ENCODE measurements at places on chromosomes 4 and X.

DNA sequence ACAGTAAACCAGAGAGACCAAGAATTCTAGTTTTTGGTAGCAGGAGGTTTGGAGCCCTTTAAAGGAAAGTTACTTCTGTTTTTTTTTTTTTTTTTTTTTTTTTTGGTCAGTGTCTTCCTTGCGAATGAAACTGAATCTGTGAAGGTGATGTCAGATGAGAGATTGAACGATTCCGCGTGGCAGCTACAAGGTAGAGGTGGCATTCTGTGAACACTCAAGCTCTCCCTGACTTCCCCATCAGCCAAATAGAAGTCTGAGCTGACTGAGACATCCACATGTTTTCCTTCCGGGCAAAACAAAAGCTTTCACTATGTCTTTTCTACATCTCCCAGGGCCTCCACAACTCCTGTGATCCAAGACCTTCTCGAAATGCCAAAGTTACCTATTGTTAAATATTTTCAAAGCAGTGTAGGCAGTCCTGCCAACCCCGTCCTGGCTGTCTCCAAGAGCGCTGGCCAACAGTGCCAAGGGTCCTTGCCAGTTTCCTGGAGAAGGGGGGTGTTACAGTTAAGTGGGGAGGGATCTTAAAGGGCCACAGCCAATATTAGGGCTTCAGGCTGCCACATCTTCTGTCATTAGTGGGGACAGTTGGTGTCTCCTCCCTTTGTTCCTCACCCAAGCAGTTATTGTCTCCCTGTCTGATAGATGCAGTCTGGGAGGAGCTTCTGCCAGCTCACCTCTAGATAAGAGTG lies 102.9 kb upstream of the SLC34A2 start:
- no peak for DNase-seq

- DNase-seq, result no peak
These were observed 10.5 kb downstream of the TBC1D14 start for GRCh38 chr4:6920171-6920570.

DNA sequence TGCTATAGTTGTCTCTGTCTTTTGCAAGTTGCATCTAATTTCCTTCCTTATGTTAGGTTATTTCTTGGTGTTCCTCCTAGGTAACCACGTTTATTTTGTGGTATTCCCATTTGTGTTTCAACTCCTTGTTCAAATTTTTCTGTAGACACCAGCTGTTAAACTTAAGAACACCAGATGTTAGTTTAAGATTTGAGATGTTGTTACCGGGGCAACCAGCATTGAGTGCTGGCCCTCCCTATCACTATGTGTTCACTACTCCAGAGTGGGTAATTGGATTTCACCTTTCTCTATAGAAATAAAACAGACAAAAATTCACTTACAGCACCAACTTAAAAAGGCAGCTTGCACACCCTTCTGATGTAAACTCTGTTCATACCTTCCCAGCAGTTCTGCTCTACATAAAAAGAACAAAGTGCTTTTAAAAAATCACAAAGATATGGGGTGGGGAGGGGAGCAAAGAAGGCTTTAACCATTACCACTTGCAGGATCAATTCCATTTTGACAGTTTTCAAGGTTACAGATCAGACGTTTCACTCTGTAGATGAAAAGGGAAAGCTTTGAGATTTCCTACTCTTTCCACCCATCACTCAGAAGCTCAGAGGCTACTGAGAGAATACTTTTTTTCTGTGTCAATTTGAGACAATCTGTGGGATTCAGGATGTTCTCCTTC lies 82.9 kb downstream of the DKK2 start:
- DNase-seq, result no peak

DNA sequence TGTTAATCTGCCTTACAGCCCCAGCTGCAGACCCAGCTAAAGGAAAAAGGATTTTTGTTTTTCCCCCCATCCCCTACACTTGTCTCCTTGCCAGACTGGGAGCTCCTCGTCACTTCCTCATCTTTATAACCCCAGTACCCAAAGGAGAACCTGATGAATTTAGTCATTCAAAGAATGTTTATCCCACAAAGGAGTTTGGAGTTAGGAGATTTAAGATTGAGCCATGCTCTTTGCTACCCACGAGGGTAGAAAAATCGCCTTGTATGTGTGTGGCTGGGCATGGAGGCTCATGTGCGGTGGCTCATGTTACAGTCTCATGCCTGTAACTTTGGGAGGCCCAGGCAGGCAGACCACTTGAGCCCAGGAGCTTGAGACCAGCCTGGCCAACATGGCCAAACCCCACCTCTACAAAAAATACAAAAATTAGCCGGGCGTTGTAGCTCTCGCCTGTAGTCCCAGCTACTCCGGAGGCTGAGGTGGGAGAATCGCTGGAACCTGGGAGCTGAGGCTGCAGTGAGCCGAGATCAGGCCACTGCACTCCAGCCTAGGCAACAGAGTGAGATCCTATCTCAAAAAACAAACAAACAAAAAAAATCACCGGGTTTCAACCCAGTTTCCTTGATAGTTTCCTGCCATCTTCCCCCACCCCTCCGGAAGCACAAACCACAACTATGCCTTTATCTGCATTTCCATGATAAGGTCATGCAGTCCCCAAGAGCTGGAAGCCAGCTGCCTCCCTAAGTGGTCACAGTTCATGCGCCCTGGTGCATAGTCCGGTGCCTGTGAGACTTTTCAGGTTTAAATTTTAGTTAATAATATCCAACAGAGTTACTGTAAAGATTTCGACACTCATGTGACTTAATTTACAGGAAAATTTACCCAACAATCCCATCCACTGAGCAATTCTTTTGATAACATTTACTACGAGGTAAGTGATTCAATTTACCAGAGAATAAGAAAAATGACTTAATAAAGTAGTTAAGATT lies 1.5 kb downstream of the CFAP97 start:
- no peak for DNase-seq

DNA sequence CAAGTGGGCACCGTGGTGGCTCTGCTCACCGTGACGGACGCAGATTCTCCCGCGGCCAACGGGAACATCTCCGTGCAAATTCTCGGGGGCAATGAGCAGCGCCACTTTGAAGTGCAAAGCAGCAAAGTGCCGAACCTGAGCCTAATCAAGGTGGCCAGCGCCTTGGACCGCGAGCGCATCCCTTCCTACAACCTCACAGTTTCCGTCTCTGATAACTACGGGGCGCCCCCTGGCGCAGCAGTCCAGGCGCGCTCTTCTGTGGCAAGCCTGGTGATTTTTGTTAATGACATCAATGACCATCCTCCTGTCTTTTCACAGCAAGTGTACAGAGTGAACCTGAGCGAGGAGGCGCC lies 2.7 kb downstream of the FAT4 start:
- no peak for DNase-seq

GRCh38 chr4:164359881-164360280 lies 394.1 kb upstream of the SMIM31 start:
- no peak for DNase-seq

DNA sequence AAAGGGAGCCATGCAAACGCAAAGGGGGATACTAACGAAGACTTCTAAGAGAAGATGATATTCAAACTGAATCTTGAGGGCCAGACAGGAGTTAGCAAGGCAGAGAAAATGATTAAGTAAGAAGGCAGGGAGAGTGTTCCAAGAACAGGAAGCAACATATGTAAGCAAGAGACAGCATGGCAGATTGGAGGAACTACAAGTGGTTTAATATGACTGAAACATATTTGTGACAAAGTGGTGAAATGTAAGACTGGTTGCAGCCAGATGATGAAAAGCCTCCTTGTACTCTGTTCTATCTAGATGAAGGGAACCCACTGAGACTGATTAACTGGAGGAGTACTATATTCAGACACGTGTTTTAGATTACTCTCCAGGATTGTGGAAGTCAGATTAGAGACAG lies 116.6 kb upstream of the DIAPH2 start:
- no peak for DNase-seq

GRCh38 chr4:76376534-76376933 lies 44.4 kb downstream of the CCDC158 start:
- DNase-seq, result no peak

GRCh38 chrX:67619253-67619652 lies 75.4 kb downstream of the AR start:
- no peak for DNase-seq

GRCh38 chr4:41319553-41319952 lies 62.8 kb downstream of the UCHL1 start:
- no peak for DNase-seq

- no peak for DNase-seq
These were observed 21.2 kb downstream of the CCDC160 start for GRCh38 chrX:134258202-134258601.

DNA sequence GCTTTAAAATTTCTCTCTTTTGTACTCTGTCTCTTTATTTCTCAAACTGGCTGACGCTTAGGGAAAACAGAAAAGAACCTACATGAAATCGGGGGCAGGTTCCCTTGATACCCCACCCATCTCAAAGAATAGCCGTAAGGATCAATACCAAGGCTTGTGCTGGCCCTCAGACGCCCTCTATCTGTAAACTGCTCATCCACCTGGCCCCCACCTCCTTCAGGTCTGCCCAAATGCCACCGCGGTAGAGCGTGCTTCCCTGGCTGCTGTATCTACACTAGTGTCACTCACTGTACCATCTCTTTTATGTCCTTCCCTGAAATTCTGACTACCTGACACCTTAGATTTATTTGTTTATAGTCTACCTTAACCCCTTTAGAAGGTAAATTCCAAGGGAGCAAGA lies 62.8 kb downstream of the SMIM20 start:
- no peak for DNase-seq

DNA sequence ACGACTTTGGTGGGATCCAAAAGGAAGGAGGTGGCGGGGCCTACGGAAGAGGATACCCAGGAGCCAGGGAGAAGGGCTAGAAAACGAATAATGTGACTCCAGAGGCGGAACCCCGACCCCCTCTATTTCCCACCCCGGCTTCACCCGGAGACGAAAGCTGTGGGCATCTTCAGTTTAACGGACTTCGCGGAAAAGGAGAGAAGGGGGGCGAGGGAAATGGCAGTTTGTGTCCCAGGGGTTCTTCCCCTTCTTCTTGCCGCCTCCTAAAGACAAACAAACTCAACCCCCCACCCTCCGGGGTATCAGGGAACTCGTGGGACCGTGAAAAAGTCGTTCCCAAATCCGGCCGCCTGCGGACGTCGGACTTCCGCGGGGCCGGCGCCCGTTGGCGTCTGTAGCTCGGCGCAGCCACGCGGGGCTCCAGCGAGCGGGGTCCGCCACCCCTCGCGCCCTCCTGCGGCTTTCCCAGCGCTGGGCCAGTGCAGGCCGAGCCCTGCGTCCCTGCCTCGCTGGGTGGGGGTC lies 3.6 kb upstream of the LEF1 start:
- no peak for DNase-seq

DNA sequence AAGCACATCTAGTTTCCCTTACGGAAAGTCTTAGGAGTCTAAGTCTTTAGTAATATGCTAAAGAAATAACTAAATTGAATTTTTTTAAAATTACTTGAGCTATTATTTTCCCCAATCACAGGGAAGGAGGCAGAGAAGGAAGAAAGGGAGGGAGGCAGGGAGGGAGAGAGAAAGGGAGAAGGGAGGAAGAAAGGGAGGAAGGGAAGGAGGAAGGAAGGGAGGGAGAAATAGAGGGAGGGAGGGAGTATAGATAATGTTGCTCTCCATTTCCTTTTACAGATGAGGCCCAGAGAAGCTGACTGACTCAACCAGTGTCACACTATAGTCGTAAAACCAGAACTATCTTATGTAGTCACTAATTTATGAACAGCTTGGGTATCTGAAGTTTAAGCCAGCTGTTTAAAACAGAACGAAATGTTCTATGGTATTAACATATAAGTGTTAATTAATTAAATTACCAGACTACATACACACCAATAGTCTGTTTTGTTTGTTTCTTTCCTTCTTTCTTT lies 14.6 kb downstream of the SH3RF1 start:
- DNase-seq, result no peak

DNA sequence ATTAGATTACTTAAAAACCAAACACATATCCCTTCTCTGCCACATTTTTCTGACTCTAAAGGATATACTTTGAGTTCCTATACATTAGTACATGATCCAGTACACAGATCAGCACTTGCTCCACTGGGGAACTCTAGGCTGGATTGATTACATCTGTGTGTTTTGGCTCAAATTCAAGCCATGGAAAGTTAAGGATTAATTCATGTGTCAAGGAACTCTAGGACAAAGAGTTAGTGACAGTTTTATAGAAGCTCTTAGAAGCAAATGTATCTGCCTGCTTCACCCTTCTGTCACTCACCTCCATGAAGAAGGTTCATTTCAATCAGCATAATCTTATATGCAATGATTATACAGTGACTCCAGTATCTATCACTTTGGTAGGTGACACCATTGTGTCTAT lies 43.2 kb downstream of the SCFD2 start:
- DNase-seq, result no peak

GRCh38 chr4:112645541-112646329 lies 8.8 kb downstream of the LARP7 start:
- no peak for DNase-seq

GRCh38 chr4:8849266-8850073 lies 22.2 kb downstream of the HMX1 start:
- peak; percentile 14 for DNase-seq

DNA sequence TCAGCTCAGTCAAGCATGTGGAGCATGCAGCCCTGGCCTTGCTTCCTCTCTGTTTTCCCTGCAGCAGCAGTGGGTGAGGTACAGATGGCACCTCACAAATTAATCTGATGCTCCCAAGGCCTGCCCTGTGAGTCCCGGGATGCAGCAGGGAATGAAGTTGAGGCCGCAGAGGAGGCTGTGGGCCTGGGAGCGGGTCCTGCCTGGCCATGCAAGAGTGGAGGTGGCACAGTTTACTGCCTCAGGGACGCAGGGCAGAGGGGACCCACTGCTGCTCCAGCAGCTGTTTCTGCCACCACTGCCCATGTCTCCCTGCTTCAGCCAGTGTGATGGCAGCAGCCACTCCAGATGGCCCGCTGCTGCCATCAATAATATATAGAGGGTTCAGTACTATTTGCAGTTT lies 474.6 kb downstream of the EPHA5 start:
- DNase-seq, result no peak

DNA sequence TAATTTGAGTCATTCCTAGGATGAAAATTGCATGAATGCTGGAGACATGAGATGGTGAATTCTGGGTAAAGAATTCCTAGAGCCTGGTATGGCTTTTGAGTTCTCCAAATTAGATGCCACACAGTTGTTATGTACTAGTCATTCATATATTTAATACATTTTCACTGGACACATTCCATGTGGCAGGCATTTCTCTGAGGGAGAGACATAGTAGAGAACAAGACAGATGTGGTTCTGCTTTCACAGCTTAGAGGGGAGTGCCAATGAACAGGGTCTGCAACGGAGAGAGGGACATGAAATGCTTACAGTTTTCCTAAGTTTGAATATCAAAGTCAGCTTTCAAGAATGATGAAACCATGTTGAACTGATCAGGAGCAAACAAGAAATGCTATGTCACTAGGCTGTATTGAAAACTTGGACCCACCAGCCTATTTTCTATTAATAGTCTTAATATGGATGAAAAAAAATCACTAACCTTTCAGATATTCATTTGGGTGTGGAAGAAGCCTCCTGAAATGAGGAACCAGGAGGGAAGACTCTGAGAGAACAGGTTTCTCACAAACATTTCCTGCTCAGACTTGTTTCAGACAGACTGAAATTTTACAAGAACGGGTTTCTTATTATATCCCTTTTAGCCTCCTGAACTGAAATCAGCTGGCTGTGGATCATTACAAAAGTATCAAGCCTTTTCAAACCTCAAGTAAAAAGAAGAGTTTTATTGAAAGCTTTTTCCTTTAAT lies 276.0 kb upstream of the TET2 start:
- no peak for DNase-seq

GRCh38 chr4:183618681-183619080 lies 40.3 kb downstream of the RWDD4 start:
- DNase-seq, result no peak

Data from omental fat pad (tissue), 4 donors.